ENCODE measurements at places on chromosomes 5 and 9.

DNA sequence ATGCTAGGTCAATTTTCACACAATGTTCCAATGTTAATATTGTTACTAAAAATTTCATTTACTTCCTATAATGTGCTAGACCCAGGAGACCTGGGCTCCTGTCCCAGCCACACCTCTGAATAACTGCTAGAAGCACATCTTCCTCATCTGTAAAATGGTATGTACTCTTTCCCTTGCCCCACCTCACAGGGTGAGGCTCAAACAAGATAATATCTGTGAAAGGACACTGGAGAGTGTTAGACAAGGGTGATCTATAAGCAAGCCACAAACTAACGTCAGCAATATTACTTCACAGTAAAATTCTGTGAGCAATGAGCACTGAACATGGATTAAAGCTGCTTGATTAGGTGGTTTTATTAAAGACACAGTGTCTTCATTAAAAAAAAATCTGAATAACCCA, 186.4 kb downstream of the EPB41L4A start:
- DNase-seq: no peak

DNA sequence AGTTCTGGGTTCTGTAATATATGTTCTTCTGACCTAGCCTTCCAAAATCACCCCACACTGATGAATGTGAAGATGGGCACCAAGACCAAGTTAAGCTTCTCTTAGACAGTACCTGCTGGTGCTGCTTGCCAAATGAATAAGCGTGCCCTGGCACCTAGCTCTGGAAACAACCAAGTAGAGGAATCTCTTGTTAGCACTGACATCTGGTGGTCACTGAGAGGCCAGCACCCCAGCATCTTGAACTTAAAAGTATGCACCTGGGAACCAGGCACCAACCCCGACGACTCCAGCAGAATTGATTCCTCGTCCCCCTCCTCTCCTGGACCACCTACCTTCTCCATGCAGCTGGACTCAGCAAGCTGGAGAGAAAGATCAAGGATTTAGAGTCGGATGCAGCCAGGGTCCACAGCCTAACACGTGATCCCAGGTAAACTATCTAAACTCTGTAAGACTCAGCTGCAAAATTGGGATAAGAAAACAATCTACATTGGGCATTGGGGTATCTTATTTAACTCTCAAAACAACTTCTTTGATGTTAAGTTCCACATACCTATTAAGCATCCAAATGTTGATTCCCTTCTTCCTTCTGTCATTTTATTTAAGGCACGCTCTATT, 89.8 kb downstream of the SLC1A3 start:
- DNase-seq: peak; percentile 65

GRCh38 chr5:9888501-9888901, 258.4 kb upstream of the TAS2R1 start:
- DNase-seq: no peak

DNA sequence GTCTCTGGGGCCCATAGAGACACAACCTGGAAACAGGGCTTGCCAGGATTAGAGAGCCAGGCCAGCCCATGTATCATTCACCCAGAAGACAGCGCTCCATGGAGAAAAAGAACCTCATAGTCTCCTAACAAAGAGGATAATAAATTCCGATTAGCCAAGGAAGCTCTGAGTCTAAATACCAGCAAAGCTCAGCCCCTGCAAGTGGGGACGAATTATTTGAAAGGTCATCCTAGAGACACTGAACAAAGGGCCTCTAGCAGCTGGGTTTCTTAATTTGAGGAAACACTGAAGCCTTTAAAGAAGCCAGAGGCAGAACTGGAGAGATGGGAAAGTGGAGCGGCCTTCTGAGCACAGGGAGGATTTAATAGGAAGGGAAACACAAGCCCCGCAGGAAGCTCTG, 287.1 kb upstream of the ZNF462 start:
- no peak for DNase-seq

DNA sequence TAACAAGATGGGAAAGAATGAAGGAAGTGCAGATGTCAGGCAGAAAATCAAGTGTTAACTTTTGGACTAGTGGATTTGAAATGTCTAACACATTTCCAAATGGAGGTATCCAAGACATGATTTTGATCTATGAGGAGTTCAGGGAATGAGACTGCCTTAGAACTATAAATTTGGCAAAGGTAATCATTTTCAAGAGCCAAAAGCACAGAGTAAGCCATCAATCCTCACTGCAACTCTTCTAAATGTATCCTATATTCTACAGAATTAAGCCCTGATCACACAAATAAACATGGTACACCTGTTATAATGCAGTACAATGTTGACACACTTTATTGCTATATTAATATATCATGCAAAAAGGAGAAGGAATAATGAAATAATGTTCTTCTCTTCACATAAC, 55.6 kb downstream of the SETX start:
- no peak for DNase-seq

- no peak for DNase-seq
Observed at GRCh38 chr5:160251406-160252155, 22.3 kb downstream of the FABP6 start.

DNA sequence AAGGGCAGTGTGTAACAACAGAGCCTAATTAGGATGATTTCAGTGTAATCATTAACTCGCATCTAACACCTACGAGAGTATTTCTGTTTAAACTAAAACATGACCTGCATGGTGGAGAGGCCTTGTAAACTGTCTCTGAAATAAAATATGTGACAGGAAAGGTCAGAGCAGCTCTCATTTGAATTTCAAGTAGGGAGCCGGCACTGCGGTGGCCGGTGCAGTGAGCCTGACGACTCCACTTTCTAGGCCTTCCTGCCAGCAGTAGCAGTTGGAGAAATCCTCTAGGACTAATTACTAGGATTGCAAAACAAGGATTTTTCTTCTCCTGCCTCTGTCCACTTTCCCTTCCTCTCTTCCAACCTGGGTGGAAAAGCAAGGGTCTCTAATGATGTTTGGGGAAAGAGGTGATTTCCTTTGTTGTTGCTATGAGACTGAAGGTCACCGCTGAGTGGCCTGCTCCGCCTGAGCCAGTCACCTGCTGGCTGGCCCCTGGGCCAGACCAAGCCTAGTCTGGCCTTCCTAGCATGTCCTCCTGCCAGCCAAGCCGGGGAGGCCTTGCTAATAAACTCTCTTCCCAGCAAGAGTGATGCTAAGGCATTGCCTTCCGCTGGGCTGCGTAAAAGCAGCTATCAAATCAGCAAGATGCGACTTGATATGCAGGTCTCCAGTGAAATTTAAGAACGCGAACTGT, 245.7 kb downstream of the PSAT1 start:
- no peak for DNase-seq

DNA sequence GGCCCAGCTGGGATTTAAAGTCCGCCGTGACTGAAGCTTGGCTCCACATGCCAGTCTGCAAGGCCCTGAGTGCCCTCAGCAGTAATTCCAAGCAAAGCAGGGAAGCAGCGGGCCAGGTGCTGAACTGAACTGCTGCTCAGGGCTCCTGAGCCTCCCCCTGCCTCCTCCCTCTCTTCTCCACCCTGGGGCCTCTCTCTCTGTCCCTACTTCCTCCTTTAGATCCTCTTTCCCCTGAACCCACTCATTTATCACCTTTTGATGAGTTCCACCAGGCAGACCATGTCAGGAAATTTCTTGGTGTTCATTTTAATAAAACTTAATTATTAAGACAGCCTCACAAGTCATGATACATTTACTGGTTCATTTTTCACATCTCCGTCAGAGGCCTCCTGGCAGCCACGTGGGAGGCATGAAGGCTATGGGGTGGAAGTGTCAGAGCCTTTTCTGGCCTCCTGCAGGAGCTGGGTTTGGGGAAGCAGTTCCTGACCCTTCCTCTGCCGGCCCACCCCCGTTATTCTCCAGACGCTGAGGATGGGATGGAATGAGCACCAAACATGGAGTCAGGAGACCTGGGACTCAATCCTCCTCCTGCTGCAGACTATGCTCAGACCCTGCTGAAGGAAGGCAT, 32.2 kb upstream of the KCNIP1 start:
- no peak for DNase-seq

- DNase-seq: no peak
Observed at GRCh38 chr9:2991292-2991691, 147.4 kb upstream of the PUM3 start.

DNA sequence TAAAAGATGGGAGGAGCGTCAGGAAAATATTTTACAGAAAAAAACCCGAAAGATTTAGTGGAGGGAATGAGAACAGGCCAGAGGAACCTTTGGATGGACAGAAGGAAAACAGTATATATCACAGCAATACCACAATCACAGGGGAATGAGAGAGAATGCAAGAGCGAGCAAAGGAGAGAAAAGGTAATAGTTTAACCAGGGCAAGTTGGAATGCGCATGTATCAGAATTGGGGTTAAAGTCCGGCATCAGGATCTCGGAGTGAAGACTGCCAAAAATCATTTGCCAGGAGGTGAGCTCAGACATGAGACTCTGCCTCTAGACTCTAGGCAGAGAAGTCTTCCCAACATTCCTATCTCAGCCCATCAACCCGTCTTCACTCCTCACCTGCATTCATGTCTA, 36.8 kb downstream of the PCDHGC5 start:
- no peak for DNase-seq

DNA sequence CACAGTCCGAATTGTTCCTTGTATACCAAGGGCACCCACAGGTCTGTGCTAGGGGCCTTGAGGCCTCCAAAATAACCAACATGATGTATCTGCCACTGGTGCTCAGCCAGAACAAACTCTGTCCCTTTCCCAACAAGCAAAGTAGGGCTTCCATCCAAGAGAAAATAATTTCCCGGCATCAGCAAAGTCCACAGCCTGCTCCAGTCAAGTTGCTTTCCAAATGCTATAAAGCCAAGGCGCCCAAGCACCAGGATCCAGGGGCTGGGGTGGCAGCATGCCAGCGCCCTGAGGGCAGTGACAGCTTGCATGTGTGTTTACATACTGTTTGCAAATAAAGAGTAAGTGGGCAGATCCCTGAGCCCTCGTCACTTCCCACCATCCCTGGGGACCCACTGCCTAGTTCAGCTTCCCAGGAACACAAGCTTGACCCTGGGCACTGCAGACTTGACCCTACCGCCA, 155.9 kb downstream of the ERCC6L2 start:
- DNase-seq: peak; percentile 60

GRCh38 chr9:82424599-82425120, 436.1 kb downstream of the SPATA31D1 start:
- DNase-seq: no peak

DNA sequence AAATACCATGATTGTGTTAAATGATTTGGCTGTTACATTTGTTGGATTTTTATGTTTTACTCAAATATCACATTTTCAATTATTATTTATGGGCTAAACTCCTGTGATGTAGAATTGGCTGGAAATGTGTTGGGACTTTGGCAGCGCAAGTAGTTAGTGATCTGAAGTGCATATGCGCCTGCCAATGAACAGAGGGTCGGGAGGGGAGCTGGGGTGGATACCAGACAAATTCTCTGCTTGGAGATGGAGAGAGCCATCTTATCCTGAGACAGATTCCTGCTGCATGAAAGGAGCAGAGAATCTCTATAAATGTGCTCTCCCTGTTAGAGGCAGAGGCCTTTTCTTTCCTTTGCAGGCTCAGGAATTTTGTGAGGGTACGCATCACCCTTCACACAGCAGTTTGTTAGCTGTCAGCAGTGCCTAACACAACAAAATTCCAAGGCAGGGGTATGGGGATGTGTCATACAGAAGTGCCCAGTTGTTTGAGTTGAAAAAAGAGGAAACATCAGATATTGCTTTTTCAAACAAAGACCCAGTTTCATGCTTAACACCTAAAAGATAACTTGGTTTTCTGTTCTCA, 489.1 kb downstream of the CSNK1G3 start:
- DNase-seq: no peak

- no peak for DNase-seq
Observed at GRCh38 chr9:107667231-107668070, 177.9 kb upstream of the KLF4 start.

- no peak for DNase-seq
Observed at GRCh38 chr9:114947058-114947457, 16.7 kb upstream of the TNFSF8 start.

DNA sequence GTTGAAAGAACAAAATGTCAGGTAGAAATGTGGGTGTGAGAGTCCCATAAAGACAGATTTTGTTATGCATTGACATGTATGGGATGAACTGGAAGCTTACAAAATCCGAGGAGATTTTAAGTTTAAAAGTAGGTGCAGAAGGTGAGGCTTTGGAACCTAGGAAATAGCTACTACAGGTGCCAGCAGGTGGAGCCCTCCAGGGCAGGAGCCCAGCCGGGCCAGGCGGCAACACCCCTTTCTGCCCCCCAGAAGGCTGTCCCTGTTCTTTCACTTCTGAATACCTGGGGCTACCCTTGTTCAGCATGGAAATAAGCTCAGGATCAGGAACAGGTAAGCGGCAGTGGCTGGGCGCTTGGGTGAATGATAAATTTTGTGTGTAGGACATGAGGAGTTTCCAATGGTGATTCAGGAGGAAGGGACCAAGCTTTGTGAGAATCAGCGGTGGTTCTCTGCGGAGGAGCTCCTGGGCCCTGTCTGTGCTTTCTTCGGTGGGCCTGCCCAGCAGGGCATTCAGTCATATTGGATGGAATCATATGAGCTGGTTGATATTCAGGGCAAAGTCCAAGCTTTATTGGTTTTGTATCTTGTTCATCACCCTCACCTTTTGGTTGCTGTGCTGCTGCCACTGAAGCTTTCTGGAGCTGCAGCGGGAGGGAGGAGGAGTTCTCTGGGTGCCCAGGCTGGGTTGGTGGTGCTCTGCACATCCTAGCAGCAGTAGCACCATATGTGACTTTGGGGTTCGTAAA, 12.3 kb downstream of the PCBD2 start:
- no peak for DNase-seq

DNA sequence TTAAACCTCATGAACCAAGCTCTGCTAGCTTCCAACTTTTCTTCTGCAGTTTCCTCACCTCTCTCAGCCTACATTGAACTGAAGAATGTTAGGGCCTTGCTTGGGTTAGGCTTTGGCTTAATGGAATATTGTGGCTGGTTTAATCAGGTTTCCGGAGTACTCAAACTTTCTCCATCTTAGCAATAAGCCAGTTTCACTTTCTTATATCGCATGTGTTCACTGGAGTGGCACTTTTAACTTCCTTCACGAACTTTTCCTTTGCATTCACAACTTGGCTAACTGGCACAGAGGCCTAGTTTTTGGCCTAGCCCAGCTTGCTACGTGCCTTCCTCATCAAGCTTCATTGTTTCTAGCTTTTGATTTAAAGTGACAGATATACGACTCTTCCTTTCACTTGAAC, 81.0 kb upstream of the MAST4 start:
- DNase-seq: no peak

- DNase-seq: no peak
Observed at GRCh38 chr5:922436-923280, 30.0 kb downstream of the TRIP13 start.

DNA sequence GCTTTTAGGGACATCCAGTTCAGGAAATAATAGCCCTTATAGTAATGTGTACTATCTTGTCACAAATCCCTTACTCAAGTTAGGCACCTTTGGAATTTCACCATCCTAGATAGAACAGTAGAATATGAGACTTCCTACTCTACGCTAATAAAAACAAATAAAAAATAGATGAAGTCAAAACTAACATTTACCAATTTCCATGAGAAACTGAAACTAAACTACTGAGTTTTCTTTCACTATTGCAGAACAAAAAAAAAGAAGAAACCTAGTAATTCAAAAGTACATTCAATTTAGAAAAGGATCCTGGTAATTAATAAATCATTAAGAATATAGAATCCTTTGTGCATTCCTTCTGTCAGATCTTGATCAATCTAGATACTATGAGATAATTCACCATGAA, 14.0 kb downstream of the STARD4 start:
- no peak for DNase-seq

- no peak for DNase-seq
Observed at GRCh38 chr9:134493461-134494272, 147.9 kb upstream of the COL5A1 start.

- no peak for DNase-seq
Observed at GRCh38 chr5:337563-338130, 16.1 kb downstream of the AHRR start.
